Stimulated activated CD8-positive, alpha-beta memory T cell treated with anti-CD3 and anti-CD28 coated beads, Interleukin-4, amount 100 ng/mL, for 24 hours (primary cell): ENCODE measurements at places on chromosomes 1 and 21.
A peak's percentile ranks its signal among the peaks of the same experiment; 100 is the strongest.

- DNase-seq, result no peak
These were observed 18.6 kb downstream of the ACOT11 start for GRCh38 chr1:54566438-54567141.

DNA sequence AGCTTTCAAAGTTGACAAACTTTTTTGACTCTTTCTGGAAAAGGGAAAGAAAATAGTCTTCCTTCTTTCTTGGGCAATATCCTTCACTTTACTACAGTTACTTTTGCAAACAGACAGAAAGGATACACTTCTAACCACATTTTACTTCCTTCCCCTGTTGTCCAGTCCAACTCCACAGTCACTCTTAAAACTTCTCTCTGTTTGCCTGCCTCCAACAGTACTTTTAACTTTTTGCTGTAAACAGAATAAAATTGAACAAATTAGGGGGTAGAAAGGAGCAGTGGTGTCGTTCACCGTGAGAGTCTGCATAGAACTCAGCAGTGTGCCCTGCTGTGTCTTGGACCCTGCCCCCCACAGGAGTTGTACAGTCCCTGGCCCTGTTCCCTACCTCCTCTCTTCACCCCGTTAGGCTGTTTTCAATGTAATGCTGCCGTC is 160.8 kb upstream of the SGIP1 start:
- DNase-seq, result no peak

DNA sequence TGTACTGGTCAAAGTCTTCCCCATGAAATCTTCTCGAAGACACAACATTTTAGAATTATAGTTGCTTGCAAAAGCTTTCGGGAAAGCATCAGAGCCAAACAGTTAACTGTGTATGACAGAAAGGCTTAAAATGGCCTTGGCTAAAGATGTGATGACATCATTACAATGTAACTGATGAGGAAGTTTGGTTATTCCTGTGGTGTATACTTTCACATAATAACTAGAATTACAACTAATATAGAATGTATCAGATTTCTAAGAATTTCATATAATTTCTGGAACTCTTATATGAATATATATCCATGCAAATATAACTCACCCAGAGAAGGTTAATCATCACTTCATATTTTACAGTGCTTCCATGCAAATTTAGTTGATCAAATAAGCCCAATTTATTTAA is 8.4 kb downstream of the TP73 start:
- DNase-seq, result no peak

- DNase-seq, result no peak
These were observed 10.9 kb downstream of the YARS1 start for GRCh38 chr1:32806290-32806689.

DNA sequence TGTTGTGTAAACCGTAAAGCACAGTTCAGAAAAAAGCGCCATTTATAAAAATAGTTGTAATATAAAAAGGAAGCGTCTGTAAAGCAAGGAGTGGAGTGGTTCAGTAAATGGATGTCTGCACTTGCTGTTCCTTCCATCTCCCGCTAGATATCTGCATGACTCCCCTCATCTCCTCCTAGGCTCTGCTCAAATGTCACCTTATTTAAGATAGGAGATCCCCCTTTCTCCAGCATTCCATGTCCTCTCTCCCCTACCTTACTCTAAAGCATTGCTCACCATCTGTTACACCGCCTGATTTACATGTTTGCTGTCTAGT is 745 bp downstream of the MUL1 start:
- DNase-seq, result no peak

GRCh38 chr1:243814718-243815117 is 35.3 kb downstream of the AKT3 start:
- DNase-seq, result no peak

GRCh38 chr1:158035976-158036583 is 42.6 kb downstream of the KIRREL1 start:
- no peak for DNase-seq

- DNase-seq, result no peak
These were observed 119.4 kb downstream of the SLC16A1 start for GRCh38 chr1:112836642-112837041.

DNA sequence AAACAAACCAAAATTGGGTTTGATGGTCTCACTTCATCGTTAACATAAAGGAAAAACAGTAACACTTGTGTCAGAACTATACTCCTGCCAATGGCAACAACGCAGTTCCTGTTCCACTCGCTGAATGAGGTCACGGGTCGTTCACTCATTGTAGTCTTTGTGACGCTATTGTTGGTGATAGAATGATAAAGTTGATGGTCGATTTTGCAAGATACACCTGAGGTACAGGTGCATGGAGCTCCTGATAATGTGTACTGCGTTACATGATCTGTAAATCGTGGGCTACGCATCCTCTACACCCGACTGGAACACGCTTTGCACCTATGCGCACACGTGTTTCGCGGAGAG is 391 bp upstream of the CENPS start:
- DNase-seq, result no peak

GRCh38 chr21:37063433-37063832 is 9.4 kb downstream of the PIGP start:
- DNase-seq, result no peak

GRCh38 chr1:188615321-188615720 is 1786.6 kb downstream of the PLA2G4A start:
- DNase-seq, result no peak

- DNase-seq, result no peak
These were observed 28.0 kb upstream of the PLEKHG5 start for GRCh38 chr1:6519491-6519934.

DNA sequence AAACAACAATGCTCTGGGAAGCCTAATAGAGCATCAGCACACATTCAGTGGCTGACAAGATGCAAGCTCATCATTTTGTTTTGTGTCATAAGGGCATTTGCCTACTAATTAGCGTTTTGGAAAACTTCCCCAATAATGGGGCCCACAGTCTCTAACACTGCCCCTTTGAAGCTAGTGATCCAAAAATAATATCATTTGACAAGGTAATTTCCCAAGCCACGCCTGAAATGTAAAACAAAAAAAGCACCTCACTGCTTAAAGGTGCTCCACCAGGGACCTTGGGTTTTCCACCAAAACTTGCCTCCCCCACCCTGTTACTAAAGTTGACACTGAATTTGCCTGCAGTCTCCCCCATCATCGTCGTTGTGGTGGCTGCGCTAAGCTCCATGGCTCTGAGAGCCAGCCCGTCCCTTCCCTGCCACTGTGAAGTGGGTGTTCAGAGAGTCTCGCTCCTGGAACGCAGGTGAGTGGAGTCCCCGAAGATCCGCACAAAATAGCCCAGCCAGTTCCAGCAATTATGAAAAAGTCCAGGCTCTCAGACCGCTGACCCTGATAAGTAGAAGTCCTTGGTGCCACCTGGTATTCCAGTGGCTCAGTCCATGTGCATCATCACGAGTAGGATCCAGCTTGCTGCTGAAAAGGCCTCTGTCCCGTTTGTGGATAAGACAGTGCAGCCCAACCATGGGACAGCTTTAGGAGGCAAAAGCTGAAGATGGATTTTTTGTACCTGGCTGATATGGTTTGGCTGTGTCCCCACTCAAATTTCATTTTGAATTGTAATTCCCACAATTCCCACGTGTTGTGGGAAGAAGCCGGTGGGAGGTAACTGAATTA is 52.2 kb downstream of the RAB3GAP2 start:
- no peak for DNase-seq

- DNase-seq, result no peak
These were observed 89.9 kb upstream of the KAZN start for GRCh38 chr1:14508613-14509012.

GRCh38 chr21:45617021-45617921 is 26.3 kb upstream of the PCBP3 start:
- DNase-seq, result no peak

DNA sequence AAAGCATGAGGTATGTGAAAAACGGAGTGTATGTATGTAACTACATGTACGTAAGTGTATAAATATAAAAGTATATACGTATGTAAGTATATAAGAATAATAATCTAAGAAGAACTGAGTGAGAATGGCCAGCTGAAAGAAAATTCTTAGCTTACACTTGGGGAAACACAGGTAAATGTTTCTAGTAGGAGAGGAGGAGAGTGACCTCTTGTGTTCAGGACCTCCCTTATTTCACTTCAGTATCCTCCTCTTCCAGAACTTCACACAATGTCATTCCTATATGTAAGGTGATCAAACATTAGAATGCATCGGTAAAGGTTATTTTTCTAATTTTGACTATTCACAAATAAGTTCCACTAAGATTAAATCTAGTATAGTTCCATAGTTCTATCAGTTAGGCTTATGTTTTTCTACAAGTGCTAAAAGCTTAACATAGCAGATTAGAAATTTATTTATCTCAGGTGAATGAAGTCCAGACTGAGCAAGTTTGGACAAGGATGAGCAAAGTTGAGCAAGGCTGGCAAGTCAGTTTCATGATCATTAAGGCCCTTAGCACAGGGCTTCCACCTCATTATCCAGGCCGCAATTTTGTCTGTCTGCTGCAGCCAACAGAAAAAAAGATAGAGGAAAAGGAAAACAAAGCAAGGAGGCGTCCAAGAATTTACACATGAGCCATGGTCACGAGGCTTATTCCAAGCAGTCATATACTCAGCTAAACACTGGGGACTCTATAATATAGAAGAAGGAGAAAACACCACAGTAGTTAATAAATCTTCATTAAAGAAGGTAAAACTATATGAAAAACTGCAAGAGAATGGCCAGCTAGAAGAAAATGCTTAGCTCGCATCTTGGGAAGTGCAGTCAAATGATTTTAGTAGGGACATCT is 7.1 kb upstream of the MROH9 start:
- no peak for DNase-seq

DNA sequence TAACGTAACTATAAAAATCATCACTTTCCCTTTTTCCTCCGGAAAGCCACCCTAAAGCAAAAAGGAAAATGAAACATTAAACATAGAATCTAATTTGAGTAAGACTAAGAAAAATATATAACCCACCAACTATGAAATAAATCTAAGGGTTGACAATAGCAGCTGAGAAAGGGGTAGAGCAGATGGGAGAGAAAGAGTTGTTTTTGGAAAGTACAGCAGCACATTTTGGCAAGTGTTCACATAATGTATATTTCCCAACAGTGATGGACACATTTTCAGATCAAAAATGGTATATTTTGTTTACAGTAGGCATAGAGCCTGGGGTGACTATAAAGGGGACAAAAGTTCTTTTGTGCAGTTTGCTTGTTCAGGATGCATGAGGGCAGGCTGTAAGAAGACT is 1287.4 kb upstream of the B3GALT2 start:
- no peak for DNase-seq

DNA sequence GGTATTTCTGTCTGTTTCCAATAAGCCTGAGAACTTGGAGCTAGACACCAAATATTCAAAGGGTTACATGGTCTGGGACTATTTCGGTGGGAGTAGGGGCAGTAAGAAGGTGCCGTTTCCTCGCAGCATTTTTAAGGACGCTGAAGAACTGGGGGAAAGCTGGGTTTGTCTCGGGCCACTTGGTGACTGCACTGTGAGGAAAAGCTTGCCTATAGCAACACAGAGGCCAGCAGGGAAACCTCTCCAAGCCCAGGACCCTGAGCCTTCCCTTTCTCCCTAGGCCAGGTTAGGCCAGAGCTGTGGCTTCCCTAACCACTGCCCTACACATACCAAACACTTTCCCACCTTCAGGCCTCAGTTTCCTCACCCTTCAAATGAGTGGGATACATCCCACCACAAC is 3.3 kb downstream of the GLIS1 start:
- DNase-seq, result no peak

GRCh38 chr1:57420981-57421785 is 2.7 kb downstream of the DAB1 start:
- DNase-seq, result no peak

- no peak for DNase-seq
These were observed 6.8 kb downstream of the LAPTM5 start for GRCh38 chr1:30750731-30751291.

DNA sequence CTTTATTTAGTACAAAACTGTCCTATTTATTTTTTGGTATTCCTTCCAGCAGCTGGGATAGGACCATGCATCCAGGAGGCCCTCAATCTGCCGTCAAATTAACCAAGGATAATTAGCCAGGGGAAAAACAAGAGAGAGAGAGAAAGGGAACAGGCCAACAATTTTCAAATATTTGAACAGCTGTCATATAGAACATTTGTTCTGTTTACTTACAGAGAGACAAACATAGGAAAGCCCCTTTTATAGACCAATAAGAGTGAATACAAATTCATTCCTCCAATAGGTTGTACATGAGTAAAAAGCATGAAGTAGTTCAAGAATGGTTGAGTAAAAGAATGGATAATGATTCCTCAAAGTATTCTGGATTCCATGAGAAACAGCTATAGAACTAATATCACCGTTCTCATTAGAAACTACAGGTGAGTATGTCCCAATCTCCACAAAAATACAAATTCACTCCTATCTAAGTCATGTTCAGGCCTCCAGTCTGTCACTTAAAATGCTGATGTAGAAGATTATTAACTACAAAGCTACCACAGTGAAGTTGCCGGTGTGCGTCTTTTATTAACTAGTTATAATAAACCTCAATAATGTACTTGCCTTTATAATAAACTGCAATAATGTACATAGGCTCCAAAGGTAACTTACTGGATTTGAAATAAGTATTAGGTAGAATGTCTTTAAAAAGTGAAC is 64.8 kb upstream of the GNG4 start:
- no peak for DNase-seq

- DNase-seq, result no peak
These were observed 54.1 kb downstream of the KLHDC7A start for GRCh38 chr1:18534810-18535205.

GRCh38 chr1:93007941-93008577 is 46.8 kb upstream of the DIPK1A start:
- DNase-seq, result no peak

DNA sequence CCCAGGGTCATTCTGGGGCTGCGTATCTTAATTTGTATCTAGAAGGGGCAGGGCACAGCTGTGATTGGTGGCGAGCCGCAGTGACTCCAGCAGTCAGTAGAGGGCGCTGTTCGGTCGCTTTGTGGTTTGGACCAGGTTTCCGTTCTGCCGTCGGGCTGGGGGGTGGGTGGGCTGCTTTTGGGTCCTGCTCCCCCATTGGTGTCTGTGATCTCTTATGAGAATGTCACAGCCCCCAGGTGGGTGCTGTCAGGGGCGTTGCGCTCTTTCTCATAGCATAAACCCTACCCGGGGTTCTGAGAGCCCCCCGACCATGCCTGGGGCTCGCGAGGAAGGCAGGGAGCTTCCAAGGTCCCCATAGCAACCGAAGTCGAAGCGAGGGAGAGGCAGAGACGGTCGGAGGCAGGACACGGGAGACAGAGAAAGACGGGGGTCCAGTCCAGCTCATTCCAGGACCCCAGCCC is 5.4 kb downstream of the TFF3 start:
- DNase-seq, result peak; percentile 58

GRCh38 chr1:161791904-161792655 is 26.0 kb downstream of the ATF6 start:
- DNase-seq, result no peak

DNA sequence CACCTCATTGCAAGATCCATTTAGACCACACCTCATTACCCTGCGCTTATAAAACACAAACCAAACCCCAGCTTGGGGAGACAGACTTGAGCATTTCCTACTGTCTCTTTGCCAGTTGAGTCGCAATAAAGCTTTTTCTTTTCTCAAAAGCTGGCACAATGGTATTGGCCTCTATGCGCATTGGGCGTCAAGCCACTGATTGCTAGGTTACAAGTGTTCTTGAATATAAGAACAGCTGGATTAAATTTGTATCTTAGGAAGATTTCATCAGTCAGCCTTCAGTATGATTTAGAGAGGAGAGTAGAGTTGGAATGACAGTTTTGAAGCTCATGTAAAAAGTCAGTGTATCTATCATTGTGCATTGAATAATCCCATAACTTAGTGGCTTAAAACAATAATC is 84.9 kb upstream of the RAB4A start:
- no peak for DNase-seq

GRCh38 chr1:167665469-167665868 is 35.4 kb downstream of the RCSD1 start:
- DNase-seq, result no peak
